ENCODE measurements at places on chromosomes 5 and 9.

- no peak for DNase-seq
Measured at GRCh38 chr5:65854925-65855324, 71.5 kb upstream of the ERBIN start.

DNA sequence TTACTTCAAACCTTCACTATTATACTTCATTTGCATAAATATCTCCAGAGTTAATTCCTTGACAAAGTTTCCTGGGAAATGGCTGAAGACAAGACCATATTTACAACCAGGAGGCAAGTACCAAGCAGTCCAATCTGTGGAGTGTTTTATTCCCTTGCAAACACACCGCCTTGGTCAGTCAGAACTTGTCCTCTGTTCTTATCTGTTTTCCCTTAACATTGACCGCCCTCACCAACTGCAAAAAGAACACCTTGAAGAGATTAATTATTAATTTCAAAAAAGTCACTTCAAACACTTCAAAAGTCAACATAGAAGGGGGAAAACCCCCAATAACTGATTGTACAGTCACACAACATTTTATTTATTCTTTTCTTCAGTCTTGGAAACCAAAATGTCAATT lies 269.0 kb upstream of the RGMB start:
- no peak for DNase-seq

DNA sequence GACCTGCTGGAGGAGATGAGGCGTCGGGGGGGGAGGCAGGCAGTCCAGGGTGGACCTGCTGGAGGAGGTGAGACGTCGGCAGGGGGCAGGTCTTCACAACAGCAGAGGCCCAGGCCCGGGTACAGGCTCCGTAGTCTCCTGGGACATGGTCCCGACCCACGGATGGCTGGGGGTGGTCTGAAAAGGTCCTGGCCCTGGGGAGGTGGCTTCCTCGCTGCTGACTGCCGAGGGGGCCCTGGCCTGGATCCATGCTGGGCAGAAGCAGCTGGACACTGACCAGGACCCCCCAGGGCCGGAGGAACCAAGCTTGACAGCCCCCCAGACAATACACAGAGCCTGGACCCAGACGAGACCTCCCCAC lies 8.5 kb downstream of the EGFL7 start:
- DNase-seq: no peak

DNA sequence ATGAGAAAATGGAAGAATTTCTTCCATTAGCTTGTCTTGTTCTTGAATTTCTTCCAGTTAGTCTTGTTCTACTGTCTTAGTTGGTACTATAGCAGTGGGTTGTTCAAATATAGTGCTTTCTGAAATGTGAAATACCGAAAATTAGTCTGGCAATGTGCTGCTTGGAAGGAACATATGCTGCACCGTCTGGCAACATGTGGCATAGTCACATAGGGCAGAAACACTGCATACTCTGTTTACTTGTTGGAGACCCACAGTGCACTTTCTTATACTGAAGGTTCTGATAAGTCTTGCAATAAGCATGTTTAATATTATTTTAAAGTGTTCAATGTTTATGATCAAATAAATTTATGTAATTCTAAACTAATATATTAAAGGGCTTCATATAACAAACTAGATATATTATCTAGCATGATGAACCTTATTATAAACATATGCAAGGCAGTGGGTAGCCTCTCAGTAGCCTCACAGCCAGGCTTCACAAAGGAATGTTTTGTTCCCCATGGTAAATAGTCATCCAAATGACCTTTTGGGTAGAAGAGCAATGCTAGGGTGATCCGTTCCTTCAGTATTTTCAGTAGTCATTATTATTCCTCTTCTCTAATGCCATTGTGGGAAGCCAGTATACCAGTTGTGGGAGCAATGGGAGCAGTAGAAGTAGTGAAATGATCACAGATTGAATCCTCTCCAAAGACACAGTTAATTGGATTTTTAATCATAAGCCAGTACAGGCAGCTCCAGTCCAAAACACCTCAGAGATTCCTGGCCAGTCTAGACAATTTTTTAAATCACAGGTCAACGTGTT lies 1106.7 kb downstream of the DTWD2 start:
- DNase-seq: no peak

DNA sequence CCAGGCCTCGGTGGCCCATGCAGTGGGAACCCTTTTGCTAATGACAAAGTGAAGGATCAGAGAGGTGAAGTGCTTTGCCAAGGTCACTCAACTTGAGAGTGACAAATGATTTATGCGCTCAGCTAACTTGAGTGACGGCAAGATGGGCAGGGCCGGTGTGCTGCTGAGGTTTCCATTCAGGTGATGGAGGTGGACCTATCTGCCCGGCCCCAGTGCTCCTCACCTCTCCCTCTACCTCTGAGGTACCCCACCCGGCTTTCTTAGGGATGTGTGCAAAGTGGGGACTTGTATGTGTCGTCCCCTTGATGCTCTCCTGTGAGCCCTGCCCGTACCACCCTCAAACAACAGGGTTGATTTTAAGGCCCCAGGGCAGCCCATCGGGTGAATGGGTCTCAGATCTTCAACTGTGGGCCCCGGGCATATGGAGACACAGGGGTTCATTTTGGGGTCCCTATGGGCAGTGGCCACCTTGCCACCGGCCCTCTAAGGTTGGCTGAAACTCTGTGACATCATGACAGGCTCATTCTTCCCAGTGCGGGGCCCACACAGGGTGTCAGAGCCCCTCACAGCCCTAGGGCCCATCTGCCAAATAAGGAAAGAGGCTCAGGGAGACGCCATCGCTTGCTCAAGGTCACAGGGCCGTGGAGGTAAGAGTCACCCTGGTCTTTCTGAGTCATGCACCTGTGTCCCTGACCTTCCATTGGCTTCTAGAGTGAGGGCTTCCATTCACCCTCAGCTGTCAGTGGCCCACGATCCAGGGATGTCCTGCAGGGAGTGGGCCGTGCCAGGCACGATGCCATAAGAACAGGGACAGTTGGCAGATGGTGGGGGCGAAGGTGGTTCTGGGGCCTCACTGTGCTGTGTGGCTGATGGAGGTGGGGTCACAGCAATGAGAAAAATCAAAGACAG lies 170.6 kb upstream of the MVB12B start:
- no peak for DNase-seq

DNA sequence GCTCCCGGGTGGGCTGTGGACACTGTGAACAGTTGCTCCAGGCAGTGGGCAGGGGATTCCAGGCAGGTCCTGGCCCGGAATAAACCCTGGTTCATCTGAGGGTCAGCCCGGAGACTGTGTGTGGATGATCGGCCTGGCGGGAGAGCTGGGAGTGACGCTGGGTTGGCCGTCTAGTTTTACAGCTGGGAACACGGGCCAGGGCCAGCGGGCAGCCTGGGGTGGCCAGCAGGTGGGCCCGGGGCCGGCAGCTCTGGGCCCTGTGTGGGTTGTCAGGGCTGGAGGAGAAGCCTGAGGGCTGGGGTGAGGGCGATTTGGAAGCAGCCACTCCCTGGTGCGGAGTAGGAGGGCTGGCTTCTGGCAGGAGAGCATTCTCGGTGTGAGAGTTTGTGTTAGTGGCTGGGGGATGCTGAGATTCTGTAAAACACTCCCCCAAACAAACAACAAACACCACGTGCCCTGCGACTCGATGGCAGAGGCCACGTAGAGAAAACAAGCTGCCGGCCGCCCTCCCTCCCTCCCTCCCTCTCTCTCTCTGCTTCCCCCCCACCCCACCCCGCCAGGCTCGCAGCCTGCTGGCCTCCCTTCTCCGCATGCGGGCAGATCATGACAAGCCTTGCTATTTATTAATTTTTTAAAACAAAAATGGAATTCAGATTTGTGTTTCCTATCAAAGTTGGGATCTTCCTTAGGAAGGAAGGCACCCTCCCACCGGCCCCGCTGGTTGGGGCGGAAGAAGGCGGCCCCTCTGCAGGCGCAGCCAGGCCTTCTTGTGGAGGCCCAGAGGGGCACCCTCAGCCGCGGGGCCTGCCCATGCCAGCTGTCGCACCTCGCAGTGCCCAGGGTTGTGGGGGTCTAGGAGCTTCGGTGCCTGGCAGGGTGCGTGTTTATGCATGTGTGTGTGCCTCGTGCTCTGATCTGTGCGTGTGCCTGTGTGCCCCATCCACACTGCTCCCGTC lies 49.5 kb downstream of the RXRA start:
- no peak for DNase-seq

GRCh38 chr9:122080986-122081385 lies 12.1 kb downstream of the TTLL11 start:
- peak; percentile 36 for DNase-seq

- no peak for DNase-seq
Measured at GRCh38 chr5:26889815-26890214, 148.6 kb downstream of the CDH9 start.

GRCh38 chr5:164335837-164336236 lies 830.4 kb downstream of the MAT2B start:
- DNase-seq: no peak

- DNase-seq: no peak
Measured at GRCh38 chr5:133696782-133697507, 84.6 kb upstream of the FSTL4 start.

GRCh38 chr5:87151547-87151946 lies 116.1 kb upstream of the RASA1 start:
- no peak for DNase-seq

- no peak for DNase-seq
Measured at GRCh38 chr9:34408173-34408572, 31.5 kb upstream of the MYORG start.

- DNase-seq: no peak
Measured at GRCh38 chr9:94787266-94787665, 60.8 kb downstream of the AOPEP start.

DNA sequence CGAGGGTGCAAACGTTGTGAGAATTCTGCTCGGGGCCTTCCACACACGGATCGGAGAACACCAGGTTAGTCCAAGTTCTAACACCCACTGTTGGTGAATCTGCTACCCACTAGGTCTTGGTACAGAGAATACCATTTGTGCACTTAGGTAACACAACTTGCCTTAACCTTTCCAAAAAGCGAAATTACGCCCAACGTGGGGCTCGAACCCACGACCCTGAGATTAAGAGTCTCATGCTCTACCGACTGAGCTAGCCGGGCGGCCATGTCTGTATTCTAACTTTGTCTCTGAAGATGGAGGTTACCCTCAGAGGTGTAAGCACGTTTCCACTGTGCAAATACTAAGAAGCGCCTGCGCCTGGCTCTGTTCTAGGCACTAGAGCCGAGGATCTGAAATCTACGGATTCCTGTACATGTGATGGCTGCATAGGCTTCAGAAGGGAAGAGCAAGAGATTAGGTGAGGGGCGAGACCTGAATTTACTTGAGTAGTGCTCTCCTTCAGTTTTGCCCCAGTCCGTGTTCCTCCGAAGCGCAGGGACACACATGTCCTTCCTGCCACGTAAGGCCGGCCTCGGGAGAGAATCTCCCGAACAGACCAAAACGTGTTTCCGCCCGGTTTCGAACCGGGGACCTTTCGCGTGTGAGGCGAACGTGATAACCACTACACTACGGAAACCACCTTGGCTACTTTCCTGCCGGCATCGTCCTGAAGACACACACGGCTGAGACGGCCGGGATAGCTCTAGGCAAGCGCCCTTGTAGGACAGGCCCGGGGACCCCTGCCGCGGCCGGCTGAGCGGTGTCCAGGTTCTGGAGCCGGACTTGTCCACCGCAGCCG lies 1.1 kb upstream of the TRIM41 start:
- no peak for DNase-seq

DNA sequence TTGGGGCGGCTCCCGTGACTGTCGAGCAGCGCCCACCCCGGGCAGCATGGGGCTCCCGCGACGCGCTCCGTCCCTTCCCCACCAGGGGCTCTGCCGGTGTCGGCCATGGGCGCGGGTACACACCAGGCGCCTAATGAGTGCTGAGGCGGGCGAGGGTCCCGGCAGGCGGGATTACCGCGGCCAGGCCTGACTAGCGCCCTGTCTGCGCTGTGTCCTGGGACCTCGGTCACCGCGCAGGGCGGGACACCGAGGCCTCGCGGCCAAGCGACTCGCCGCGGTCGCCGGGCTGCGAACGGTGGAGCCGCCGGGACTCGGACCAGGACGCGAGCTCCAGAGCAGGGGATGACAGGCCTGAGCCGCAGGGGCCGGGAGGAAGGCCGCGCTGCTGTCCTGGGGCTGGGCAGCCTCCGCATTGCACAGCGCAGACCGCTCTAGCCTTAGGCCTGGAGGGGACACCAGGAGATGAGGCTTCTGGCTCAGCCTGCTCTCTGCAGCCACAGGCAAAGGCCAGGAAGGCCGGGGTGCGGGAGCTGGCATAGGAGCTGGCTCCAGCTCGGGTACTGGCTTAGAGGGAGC lies 14.1 kb downstream of the LCN10 start:
- DNase-seq: no peak

Data from NCI-H510A treated with DMSO at 0.1 percent for 48 hours (cell line).